ENCODE measurements at places on chromosomes 2 and 18. TPM values are rescaled to one million over a fixed set of nuclear protein-coding genes. Genes with fewer than 3 reads are reported as not detected.

The HOXD13 gene
- not detected for total RNA-seq

The CRYGD gene
- not detected for total RNA-seq

The RAB6D gene
- not detected for total RNA-seq

The CRYBA2 gene
- not detected for total RNA-seq

All from glomerular endothelial cell (primary cell).